ENCODE measurements at places on chromosomes 13 and 19. TPM values are rescaled to one million over a fixed set of nuclear protein-coding genes. Genes with fewer than 3 reads are reported as not detected.

CDC42EP5 gene
- total RNA-seq: 133 TPM

C19orf38 gene
- not detected for total RNA-seq

RASL11A gene
- total RNA-seq: 70.1 TPM

ZNF69 gene
- total RNA-seq: 12.4 TPM

SERPINE3 gene
- not detected for total RNA-seq

ZSCAN22 gene
- 4.6 TPM for total RNA-seq

RAB3A gene
- 8.3 TPM for total RNA-seq

DNA sequence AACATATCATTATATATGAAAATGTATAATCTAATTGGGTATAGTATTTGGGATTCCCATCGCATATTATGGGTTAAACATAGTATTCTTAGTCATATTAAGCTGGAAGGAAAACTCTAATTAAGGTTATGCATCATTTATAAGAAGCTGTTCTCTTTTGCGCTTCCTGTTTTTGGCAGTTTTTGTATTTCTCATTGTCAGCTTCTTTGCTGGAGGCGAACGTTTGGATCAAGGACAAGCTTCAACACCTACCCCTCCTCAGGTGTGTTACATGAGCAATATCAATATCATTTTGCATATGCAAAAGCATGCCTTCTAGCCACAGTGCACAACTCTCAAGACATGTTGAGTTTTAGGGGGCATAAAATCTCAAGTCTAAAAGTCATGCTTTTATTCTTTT lies 439.8 kb downstream of the TDRD3 start:
- no peaks in the 10 kb centered on the region for H3K36me3 ChIP-seq
- no peaks in the 10 kb centered on the region for H3K27me3 ChIP-seq
- H3K4me1 ChIP-seq: no peaks in the 10 kb centered on the region
- H3K4me3 ChIP-seq: no peak overlapping the region

DNA sequence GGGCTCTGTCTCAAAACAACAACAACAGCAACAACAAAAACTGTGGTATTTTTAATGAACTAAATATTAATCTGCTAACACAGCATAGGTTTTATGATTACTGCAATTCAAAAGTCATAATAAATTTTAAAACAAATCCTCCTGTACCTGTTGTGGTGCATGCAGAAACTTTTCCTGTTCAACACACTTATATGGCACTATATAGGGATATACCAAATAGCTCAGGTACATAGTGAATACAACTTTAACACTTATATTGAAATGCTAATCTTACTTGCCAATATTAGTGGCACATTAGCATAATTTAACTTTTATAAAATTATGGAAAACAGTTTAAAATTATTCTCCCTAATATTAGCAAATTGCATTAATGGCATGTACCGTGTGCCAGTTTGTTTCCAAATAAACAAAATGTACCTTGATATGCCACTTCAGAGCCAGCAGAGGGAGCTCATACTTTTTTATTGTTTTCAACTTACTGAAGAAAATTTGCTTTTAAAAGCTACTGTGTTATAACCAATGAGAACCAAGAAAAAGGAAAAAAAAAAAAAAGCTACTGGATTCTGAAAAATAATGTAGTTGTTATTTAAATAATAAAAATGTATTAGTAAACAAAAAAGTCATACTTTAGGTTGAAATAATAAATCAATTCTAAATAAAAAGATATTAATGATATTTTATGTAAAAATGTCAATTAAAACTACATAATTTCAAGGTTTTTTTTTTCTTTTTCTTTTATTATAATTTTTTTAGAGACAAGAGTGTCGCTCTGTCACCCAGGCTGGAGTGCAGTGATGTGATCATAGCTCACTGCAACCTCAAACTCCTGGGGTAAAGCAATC lies 18.0 kb upstream of the RBM26 start:
- no peaks in the 10 kb centered on the region for H3K27me3 ChIP-seq
- H3K4me1 ChIP-seq: no peaks in the 10 kb centered on the region
- no peak overlapping the region for H3K27ac ChIP-seq
- no peak for DNase-seq

DNA sequence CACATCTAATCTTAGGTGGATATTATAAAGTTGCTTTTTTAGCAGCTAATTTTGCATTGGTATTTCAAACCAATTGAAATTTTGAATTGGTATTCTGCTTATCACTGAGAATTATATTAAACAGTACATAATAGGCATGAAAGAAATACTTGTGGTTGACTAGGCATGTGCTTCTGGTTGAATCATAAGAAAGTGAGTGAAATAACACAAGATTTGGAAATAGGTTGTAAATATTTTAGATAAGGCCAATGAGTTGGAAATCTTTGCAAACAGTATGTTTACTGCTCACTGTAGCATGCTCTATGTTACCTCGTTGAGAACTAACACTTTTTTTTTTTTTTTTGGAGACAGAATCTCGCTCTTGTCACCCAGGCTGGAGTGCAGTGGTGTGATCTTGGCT lies 66.8 kb upstream of the RFC3 start:
- H3K4me3 ChIP-seq: no peak overlapping the region
- no peak overlapping the region for H3K27ac ChIP-seq
- H3K4me1 ChIP-seq: no peaks in the 10 kb centered on the region
- no peak for DNase-seq
- no peaks in the 10 kb centered on the region for H3K27me3 ChIP-seq

DNA sequence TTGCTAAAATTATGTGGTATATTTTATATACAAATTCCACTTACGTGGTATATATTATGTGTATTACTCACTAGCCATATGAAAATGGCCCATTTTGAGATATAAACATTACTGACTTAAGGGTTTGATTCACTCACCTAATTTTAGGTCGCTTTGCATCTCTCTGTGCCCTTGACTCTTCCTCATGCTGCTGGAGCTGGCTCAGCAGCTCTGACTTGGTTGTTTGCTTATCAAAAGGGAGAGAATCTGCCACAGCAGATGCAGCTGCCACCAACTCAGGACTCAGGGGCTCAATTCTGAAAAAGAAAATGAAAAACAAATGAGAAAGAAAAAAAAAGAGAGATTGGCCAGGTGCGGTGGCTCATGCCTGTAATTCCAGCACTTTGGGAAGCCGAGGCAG lies 12.2 kb downstream of the MRPS31 start:
- no peaks in the 10 kb centered on the region for H3K4me1 ChIP-seq
- H3K4me3 ChIP-seq: no peak overlapping the region
- DNase-seq: no peak
- H3K36me3 ChIP-seq: no peaks in the 10 kb centered on the region
- H3K27me3 ChIP-seq: no peaks in the 10 kb centered on the region

DNA sequence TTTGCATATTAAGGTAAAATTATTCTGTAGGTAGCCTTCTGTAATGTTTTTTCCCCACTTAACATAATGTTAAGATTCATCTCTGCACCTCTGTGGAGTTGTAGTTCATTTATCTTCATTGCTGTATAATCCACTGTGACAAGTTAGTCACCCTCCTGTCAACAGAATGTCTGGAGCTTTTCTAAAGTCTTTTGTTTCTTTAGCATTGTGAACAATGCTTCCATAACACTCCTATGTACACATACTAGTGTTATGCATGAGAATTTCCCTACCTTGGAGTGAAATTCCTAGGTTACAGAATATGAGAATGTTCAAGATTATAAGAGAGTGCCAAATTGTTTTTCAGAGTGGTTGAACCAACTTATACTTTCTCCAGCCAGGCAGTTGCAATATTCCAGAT lies 113.5 kb downstream of the COG6 start:
- no peaks in the 10 kb centered on the region for H3K27me3 ChIP-seq
- no peak overlapping the region for H3K4me3 ChIP-seq
- H3K27ac ChIP-seq: no peak overlapping the region
- no peaks in the 10 kb centered on the region for H3K36me3 ChIP-seq
- H3K4me1 ChIP-seq: no peaks in the 10 kb centered on the region
- DNase-seq: no peak

DNA sequence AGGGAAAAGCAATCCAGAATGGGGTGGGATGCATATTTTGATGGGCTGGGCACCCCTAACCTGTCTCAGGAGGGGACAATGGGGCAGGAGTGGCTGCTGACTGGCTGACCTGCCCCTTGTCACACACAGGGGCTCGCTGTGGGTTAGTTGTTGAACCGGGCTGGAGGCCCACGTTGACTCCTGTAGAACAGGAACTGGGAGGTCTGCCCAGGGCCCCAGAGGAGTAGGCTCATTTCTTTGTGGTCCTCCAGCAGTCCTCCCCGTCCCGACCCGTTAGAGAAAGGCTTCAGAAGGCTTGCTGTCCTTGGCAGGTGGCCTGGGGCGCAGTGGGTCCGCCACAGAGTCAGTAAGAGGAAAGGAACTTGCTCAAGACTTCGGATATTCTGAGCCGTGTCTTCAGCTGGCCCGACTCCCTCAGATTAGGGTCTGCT lies 70.1 kb downstream of the COL4A1 start:
- no peak overlapping the region for H3K4me3 ChIP-seq
- DNase-seq: no peak
- H3K27ac ChIP-seq: peak overlapping the region; percentile 72
- H3K27me3 ChIP-seq: no peaks in the 10 kb centered on the region
- H3K4me1 ChIP-seq: no peaks in the 10 kb centered on the region
- H3K36me3 ChIP-seq: no peaks in the 10 kb centered on the region

- H3K27ac ChIP-seq: no peak overlapping the region
- no peaks in the 10 kb centered on the region for H3K27me3 ChIP-seq
- no peaks in the 10 kb centered on the region for H3K4me1 ChIP-seq
- H3K36me3 ChIP-seq: no peaks in the 10 kb centered on the region
These were observed 703.3 kb upstream of the ARGLU1 start for GRCh38 chr13:107271227-107271626.

DNA sequence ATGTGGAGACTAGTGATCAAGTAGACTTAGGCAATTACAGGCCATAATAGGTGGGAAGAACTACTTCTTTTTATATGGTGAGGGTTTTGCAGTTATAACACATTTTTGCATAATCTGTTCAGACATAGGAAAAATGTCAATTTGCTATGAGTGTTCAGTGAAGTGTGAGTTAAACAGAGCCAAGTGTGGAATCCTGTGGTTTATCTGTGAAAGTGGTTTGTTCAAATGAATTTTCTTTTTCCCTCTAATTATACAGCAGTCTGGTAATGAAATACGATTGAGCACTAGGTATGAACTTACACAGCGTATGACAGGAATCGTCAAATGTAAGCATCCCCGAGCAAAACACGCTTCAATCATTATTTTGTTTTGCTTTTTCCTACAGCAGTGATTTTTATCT lies 178.3 kb downstream of the STK24 start:
- no peak for DNase-seq
- H3K27ac ChIP-seq: no peak overlapping the region
- H3K4me1 ChIP-seq: no peaks in the 10 kb centered on the region
- H3K27me3 ChIP-seq: no peaks in the 10 kb centered on the region

DNA sequence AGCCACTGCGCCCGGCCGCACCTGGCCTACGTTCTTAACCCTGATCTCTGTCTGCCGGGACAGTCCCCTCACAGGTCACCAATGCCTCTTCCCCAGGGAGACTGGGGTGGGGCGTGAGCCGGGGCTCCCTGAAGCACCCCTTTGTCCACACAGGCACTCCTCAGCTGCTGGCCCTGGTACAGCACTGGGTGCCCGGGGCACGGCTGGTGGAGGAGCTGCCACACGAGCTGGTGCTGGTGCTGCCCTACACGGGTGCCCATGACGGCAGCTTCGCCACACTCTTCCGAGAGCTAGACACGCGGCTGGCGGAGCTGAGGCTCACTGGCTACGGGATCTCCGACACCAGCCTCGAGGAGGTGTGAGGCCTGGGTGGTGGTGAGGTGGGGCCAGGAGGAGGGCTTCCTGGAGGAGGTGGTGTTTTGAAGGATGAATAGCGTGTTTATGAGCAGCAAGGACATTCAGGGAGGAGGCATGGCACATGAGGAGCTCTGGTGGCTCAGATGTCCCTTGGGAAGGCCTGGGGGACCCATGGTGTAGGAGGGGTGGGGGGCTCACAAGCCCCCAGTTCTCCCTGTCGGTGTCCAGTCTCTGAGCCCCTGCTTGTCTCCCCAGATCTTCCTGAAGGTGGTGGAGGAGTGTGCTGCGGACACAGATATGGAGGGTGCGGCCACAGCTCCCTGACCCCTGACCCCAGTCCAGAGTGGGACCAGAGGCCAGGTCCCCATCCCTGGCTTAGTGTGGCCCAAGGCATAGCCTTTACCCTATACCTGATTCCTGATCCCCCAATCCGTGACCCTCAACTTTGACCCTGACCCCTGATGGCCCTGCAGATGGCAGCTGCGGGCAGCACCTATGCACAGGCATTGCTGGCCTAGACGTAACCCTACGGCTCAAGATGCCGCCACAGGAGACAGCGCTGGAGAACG lies 13.5 kb upstream of the ARHGAP45 start:
- H3K4me1 ChIP-seq: no peaks in the 10 kb centered on the region
- H3K27ac ChIP-seq: no peak overlapping the region
- H3K27me3 ChIP-seq: no peaks in the 10 kb centered on the region
- no peaks in the 10 kb centered on the region for H3K36me3 ChIP-seq
- no peak for DNase-seq

GRCh38 chr19:51131780-51132680 lies 7.3 kb downstream of the SIGLEC9 start:
- H3K36me3 ChIP-seq: no peaks in the 10 kb centered on the region
- H3K4me1 ChIP-seq: no peaks in the 10 kb centered on the region
- peak; percentile 34 for DNase-seq
